ENCODE measurements at places on chromosomes 12 and 14. TPM values are rescaled to one million over a fixed set of nuclear protein-coding genes. Genes with fewer than 3 reads are reported as not detected.

GRCh38 chr12:112386726-112387125 is 4.5 kb upstream of the HECTD4 start:
- no peak overlapping the region for H3K27ac ChIP-seq
- H3K4me1 ChIP-seq = no peaks in the 10 kb centered on the region
- no peak for DNase-seq
- no peaks in the 10 kb centered on the region for H3K27me3 ChIP-seq
- no peaks in the 10 kb centered on the region for H3K36me3 ChIP-seq

GRCh38 chr14:62118461-62118860 is 356.2 kb downstream of the SNAPC1 start:
- no peak for DNase-seq
- no peaks in the 10 kb centered on the region for H3K27me3 ChIP-seq

DNA sequence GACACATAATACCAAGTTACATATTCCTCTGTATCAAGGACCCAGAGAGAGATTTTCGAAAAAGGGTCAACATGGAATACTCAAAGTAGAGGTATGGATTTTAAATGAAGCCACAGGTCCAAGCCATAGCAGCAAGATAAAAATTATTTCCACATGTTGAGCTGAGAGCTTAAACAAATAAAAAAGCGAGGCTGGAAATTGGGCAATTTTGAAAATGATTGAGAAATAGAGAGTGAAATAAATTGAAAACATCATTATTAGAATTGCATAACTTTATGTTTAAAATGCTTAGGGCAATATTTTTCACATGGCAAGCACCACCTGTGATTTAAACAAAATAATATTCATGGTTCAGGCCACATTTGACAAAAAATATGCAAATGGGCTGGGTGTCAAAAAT is 1251.0 kb upstream of the USP15 start:
- no peaks in the 10 kb centered on the region for H3K36me3 ChIP-seq
- H3K27me3 ChIP-seq = no peaks in the 10 kb centered on the region
- no peak for DNase-seq
- no peaks in the 10 kb centered on the region for H3K4me1 ChIP-seq

GRCh38 chr12:84702001-84702400 is 210.6 kb downstream of the SLC6A15 start:
- no peaks in the 10 kb centered on the region for H3K36me3 ChIP-seq
- no peaks in the 10 kb centered on the region for H3K27me3 ChIP-seq
- no peak overlapping the region for H3K4me3 ChIP-seq
- H3K4me1 ChIP-seq = no peaks in the 10 kb centered on the region
- DNase-seq = no peak

- no peaks in the 10 kb centered on the region for H3K27me3 ChIP-seq
- no peak overlapping the region for H3K27ac ChIP-seq
- no peaks in the 10 kb centered on the region for H3K36me3 ChIP-seq
- H3K4me1 ChIP-seq = peaks cover 7% of the 10 kb centered on the region
- no peak for DNase-seq
- no peak overlapping the region for H3K4me3 ChIP-seq
Observed at GRCh38 chr14:30450631-30451545, 108.1 kb upstream of the G2E3 start.

DNA sequence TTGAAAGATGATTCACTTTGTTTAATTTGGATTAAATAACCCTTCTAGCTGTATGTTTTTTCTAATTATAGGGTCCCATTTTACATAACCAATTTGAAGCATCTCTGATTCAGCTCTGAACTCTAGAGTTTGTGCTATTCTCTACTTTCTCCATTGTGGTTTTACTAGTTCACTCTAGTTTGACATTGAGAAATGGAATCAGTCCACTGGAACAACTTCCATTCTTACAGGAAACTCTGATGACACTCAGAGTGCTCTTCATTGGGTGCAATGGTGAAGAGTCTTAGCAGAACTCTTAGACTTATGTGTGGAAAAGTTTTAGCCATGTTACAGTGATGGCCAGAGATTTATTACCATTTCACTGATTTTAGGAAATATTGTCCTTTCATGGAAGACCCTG is 140.7 kb downstream of the DYRK2 start:
- H3K27me3 ChIP-seq = no peaks in the 10 kb centered on the region
- H3K36me3 ChIP-seq = no peaks in the 10 kb centered on the region
- no peaks in the 10 kb centered on the region for H3K4me1 ChIP-seq
- DNase-seq = no peak

- H3K4me1 ChIP-seq = no peaks in the 10 kb centered on the region
- H3K27ac ChIP-seq = no peak overlapping the region
- no peaks in the 10 kb centered on the region for H3K36me3 ChIP-seq
Observed at GRCh38 chr12:55688716-55689655, 18.7 kb downstream of the ITGA7 start.

- H3K27ac ChIP-seq = no peak overlapping the region
- peaks cover 6% of the 10 kb centered on the region for H3K4me1 ChIP-seq
- DNase-seq = no peak
- no peaks in the 10 kb centered on the region for H3K36me3 ChIP-seq
Observed at GRCh38 chr12:107519906-107520859, 165.4 kb upstream of the PWP1 start.

DNA sequence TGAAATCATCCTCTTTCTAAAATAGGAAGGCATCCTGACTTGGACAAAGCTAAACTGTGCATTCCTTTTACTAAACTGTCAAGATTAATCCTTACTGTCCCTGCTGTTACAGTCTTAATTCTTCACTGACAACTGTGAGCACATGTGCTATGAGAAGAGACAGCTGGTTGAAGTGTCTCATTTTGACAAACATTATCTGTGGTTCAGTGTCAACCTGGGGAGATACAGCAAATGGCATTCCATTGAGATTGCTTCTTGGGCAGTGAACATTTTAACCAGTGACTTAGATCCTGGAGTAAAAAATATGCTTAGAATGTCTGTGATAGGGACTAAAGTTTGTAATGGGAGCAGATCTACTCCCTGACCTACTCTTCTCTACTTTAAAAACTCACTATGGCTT is 552.6 kb upstream of the ATP2B1 start:
- H3K27ac ChIP-seq = no peak overlapping the region
- H3K36me3 ChIP-seq = no peaks in the 10 kb centered on the region
- no peak for DNase-seq
- no peaks in the 10 kb centered on the region for H3K27me3 ChIP-seq
- H3K4me3 ChIP-seq = no peak overlapping the region

DNA sequence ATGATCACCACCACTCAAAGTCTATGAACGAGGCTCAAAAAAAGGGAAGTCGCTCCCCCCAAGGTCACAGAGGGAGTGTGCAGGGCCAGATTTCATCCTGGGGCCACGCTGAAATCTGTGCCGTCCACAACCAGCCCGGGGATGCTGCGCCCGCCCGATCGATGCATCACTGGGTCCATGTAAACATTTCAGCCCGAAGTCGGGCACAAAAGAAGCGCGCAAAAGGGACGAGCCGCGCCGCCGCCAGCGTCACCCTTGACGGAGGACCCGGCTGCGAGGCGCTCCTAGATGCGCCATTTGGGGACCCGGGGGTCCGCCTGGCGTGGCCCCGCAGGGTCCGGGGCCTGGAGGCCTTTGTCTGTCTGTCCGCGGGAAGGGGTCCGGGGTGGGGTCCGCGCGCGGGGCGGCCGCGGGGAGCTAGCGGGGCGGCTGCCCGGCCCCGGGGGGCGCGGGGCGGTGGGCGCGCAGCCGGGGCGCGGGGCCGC is 503 bp downstream of the FBXO21 start:
- H3K36me3 ChIP-seq = peaks cover 22% of the 10 kb centered on the region
- no peaks in the 10 kb centered on the region for H3K27me3 ChIP-seq
- peaks cover 13% of the 10 kb centered on the region for H3K4me1 ChIP-seq

GRCh38 chr14:106493962-106494823 is 967.8 kb downstream of the TMEM121 start:
- no peaks in the 10 kb centered on the region for H3K4me1 ChIP-seq
- no peaks in the 10 kb centered on the region for H3K36me3 ChIP-seq
- H3K27me3 ChIP-seq = no peaks in the 10 kb centered on the region
- no peak overlapping the region for H3K27ac ChIP-seq

GRCh38 chr12:18250313-18250916 is 10.9 kb upstream of the PIK3C2G start:
- no peaks in the 10 kb centered on the region for H3K4me1 ChIP-seq
- DNase-seq = peak; percentile 39
- no peak overlapping the region for H3K27ac ChIP-seq
- no peaks in the 10 kb centered on the region for H3K36me3 ChIP-seq
- H3K4me3 ChIP-seq = no peak overlapping the region
- H3K27me3 ChIP-seq = no peaks in the 10 kb centered on the region

- H3K4me1 ChIP-seq = no peaks in the 10 kb centered on the region
- no peaks in the 10 kb centered on the region for H3K36me3 ChIP-seq
- no peak overlapping the region for H3K27ac ChIP-seq
Observed at GRCh38 chr14:59055439-59056045, 132.9 kb upstream of the DAAM1 start.

DNA sequence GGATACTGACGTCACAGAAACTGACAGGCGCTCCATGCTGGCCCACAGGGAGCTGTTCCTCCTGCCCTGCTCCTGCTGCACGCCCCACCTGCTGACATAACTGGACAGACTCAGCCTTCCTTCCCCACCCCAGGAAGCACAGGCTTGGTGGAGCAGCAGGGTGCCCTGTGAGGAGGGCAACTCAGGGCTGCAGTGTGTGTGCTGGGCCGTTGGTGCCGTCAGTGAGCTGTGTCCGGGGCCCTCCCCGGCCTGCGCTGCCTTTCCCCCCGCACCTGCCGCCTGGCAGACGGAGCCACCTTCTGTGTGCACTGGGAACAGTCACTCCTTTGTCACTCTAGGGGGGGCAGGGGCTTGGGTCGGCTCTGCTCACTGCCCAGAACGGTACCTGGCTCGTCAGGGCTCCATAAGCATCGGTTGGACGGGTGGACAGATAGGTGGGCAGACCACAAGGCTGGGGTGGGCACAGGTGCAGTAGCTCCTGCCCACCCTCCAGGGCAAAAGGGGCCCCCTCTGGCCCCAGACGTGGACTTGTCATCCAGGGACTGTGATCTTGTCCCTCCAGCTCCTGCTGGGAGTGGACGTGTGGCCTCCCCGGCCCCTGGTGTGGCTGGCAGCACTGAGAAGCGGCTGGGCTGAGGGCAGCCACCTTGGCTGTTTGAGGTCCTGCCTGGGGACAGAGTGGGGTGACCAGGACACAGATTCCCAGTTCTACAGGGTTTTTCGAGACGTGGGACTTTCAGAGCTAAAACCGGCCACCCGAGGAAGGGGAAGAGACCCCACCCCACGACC is 32.8 kb downstream of the FBRSL1 start:
- DNase-seq = no peak
- H3K27ac ChIP-seq = peak overlapping the region; percentile 74
- H3K4me3 ChIP-seq = no peak overlapping the region
- no peaks in the 10 kb centered on the region for H3K4me1 ChIP-seq

DNA sequence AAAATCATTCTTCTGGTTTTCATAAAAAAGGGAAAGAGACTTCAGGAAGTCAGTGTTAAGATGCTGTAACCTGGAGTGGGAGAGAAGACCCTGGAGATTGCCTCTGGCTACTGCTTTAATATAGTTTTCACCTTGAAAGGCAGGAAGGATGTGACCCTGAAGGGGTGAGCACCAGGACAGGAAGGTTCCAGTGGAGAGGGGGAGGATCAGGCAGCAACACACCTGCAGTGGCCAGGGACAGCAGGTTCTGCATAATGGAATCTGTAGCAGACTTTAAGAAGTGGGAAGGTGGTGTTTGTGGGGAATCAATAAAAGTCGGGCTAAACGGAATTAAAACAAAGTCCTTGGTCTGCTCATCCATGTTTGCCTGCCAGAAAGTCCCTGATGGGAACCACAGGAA is 6.3 kb upstream of the HEATR5A start:
- H3K27me3 ChIP-seq = no peaks in the 10 kb centered on the region
- H3K4me1 ChIP-seq = no peaks in the 10 kb centered on the region
- DNase-seq = no peak
- H3K4me3 ChIP-seq = no peak overlapping the region
- no peaks in the 10 kb centered on the region for H3K36me3 ChIP-seq
- H3K27ac ChIP-seq = no peak overlapping the region

GRCh38 chr14:98321841-98322240 is 950.2 kb downstream of the BCL11B start:
- H3K27ac ChIP-seq = no peak overlapping the region
- H3K4me3 ChIP-seq = no peak overlapping the region
- no peak for DNase-seq
- no peaks in the 10 kb centered on the region for H3K27me3 ChIP-seq

DNA sequence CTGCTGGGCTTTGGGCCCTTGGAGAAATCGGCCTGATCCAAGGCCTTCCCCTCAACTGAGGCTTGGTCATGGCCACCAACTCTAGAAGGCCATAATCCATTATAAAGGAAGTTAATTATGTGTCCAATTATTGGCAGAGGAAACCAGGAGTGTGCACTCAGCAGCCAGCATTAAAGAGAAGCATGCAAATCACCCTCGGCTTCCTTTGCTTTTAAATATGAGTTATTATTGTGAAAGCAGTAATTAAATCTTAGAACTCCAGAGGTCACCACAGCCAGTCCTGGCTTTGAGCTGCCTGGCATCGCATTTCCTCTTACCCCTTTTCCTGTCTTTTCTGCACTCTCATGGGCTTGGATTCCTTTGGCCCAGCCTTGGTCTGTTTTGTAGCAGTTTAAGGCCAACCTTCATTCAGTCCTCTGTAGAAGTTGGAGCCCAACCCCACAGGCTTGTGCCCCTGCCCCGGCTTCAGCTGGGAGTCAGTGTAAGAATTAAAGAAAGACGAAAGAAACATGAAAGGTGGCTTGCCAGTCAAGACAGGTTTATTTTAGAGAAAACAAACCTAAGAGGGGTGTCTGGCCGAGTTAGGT is 14.7 kb upstream of the KRT86 start:
- H3K27me3 ChIP-seq = peaks cover 66% of the 10 kb centered on the region
- H3K4me3 ChIP-seq = no peak overlapping the region
- H3K4me1 ChIP-seq = peaks cover 12% of the 10 kb centered on the region
- DNase-seq = no peak

DNA sequence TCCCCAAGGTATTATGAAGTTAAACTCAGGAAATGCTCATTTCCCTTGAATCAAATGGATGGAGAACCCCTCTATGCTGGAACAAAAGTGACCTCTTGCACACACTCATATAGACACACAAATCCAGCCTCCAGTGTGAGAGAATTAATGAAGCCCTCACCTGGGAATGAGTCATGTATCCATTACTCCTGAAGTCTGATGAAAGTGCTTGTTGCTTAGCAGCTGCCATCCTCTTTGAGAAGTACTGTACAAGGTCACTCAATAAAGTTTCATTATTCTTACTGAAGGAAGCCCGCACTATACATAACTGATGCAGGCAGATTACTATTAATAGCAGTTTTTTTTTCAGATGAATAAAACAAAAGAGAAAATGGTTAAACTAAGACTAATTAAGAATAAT is 102.3 kb downstream of the RERG start:
- H3K4me1 ChIP-seq = no peaks in the 10 kb centered on the region
- no peaks in the 10 kb centered on the region for H3K36me3 ChIP-seq
- no peak overlapping the region for H3K27ac ChIP-seq
- H3K4me3 ChIP-seq = no peak overlapping the region

RNASE2 gene
- 1.3 TPM for total RNA-seq
